Activated CD4-positive, CD25-positive, alpha-beta regulatory T cell treated with anti-CD3 and anti-CD28 coated beads, Interleukin-2, amount 50 U/mL, for 24 hours (primary cell): ENCODE measurements at places on chromosomes 5 and 9.

DNA sequence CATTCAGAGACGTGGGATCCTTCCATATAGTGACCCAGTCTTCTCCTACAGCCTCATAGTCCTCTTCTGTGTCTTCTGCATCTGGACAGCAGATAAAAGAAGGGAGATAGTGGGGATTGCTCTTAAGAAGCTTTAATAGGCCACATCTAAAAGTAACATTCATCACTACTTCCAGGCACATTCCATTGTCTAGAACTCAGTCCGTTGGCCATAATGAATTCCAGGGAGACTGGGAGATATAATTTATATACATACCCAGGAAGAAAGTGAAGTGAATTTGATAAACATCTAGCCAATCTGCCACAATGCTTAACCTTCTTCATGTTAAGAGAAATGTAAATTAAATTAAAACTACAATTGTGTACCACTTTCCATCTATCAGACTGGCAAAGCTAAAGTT lies 22.5 kb upstream of the GLIPR2 start:
- ATAC-seq = no peak

GRCh38 chr9:34452568-34452967 lies 5.8 kb downstream of the FAM219A start:
- no peak for ATAC-seq

GRCh38 chr5:150486402-150487198 lies 21.3 kb upstream of the NDST1 start:
- ATAC-seq = peak; percentile 32

DNA sequence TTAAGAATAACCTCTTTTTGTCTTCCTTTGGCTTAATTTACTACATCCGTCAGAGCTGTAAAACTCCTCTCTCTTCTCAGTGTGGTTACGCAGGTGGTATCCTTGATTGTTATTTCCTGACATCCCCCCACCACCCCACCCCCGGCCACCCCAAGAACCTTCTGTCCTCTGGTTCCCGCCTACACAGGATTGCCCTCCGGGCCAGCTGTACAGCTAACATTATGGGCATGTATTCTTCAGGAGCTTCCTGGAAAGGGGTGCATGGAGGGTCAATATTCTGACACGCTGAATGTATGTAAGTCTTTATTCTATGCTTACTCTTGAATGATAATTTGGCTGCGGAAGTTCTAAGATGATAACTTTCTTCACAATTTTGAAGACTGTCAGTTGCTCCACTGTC lies 13.0 kb upstream of the ANP32B start:
- no peak for ATAC-seq

GRCh38 chr5:17156463-17156862 lies 61.0 kb upstream of the BASP1 start:
- no peak for ATAC-seq

GRCh38 chr5:5584236-5584745 lies 161.8 kb downstream of the ICE1 start:
- ATAC-seq = no peak

DNA sequence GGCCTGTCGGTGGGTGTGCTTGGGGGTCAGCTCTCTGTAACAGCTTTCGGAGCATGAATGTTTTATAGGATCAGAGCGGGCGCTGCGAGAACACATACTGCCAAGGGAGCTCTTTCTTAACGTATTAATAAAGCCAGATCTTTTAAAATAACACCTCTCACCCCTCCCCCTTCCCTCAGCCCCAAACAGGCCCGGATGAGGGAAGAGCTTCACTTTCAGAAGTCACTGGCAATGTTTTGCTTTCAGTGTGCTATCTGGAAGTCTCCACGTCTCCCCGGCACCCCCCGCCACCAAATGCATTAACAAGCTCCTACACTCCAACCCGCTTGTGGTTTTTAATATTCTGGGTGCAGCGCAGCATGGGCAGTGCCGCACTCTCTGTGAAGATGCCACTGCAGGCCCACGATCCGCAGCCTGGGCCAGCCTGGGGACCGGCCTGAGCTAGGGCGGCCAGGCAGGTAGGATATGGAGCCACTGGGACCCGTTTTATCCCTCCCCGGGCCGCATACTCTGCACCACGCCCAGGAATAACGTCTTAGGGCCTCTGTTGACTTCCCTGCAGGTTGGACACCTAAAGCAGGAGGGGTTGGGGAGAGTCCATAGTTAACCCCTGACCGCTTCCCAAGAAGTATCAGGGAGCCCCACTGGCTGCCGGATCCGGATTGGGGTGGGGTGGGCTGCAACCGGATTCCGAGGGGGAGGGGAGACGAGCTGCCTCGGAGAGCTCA lies 12.6 kb downstream of the NR2F1 start:
- ATAC-seq = no peak

- no peak for ATAC-seq
Measured at GRCh38 chr5:166370928-166371690, 1920.3 kb upstream of the WWC1 start.

GRCh38 chr5:102858808-102859207 lies 103.7 kb downstream of the PAM start:
- peak; percentile 55 for ATAC-seq
